ENCODE measurements at places on chromosomes 1 and 21.
A peak's percentile ranks its signal among the peaks of the same experiment; 100 is the strongest.

DNA sequence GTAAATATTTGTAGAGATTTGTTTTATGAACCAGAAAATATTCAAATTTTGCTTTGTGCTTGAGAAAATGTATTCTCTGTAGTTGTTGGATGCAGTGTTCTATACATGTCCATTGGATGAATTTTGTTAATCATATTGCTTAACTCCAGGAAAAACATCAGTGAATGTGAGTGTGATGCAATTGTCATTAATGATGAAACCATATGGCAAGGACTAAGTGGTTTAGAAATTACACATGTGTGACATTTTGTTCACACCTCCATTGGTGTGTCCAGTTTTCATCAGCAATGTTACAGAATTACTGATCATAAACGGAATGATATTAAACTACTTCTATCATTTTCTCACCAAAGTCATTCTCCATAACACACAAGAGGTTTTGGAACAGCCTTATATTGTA lies 151.8 kb upstream of the ST6GALNAC5 start:
- no peak for DNase-seq

DNA sequence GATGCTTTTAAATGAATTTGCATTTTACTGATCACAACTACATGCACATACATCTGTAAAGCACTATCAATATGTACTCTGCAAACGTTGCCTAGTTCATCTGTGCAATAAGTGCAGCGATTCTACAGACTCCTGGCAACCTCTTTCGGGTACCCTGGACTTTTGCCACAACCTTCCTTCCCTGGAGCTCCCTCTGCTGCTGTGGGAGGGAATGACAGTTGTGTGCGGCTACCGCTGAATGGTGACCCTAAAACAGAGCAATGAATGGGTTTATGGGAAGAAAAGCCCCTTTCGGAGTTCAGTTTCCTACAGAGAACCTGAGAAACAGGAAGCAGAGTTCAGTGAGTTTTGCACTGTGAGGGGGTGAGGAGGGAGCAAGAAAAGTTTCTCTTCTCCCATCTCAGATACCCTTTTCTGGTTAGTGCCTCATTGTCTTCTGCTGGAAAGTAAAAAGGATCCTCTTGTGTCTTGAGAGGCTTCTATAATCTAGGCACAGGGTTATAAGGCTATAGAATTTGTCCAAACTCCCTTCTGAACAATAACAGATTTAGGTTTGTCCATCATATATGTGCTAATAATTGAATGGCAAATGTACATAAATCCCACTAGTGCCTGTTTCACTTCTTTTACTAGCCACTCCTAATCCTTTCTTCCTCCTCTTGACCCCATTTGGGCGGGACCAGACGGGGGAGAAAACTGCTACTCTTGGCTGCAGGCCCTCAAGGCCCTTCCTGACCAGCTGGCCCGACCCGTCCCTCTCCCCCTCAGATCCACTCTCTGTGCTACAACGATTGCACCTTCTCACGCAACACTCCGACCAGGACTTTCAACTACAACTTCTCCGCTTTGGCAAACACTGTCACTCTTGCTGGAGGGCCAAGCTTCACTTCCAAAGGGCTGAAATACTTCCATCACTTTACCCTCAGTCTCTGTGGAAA lies 19.8 kb upstream of the SARS1 start:
- no peak for DNase-seq

DNA sequence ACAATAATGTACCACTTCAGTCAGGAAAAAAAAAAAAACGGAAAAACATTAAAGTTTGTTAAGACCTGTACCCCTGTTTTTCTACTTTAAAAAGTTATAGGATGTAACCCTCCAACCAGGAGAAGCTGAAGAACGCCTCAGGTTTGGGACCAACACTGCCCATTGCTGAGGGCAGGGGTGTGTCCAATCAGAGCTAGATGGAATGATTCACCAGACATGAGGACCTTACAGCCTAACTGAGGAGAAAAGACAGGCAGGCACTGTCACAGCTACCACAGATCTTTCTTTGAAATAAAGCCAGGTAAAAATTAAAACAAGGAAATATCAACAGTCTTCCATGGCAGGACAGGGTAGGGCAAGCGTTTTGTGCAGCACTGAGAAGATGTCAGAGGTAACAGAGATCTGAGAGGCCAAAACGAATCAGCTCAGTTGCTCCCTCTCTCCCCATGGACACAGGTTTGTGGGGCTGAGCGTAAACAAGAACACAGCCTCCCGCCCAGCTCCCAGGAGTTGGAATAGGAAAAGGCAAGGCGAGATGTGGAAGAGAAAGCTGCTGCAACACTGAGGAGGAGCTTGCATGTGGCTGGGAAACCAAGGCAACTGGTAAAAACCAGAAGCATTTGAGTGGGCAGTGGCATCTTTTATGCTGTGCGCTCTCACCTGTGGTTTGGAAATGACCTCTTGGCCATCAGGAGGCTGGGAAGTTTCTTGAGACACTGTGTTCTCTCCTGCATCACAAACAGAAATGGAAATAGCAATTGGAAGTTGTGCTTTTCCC lies 34.0 kb downstream of the SEC16B start:
- DNase-seq, result no peak

GRCh38 chr1:152906023-152906565 lies 2.3 kb upstream of the IVL start:
- DNase-seq, result peak; percentile 97

- DNase-seq, result no peak
These were observed 295.3 kb downstream of the PTPRU start for GRCh38 chr1:29531596-29531995.

- DNase-seq, result no peak
These were observed 364 bp downstream of the GOLPH3L start for GRCh38 chr1:150696590-150696989.

GRCh38 chr1:234925440-234926263 lies 203.0 kb downstream of the TOMM20 start:
- peak; percentile 87 for DNase-seq

DNA sequence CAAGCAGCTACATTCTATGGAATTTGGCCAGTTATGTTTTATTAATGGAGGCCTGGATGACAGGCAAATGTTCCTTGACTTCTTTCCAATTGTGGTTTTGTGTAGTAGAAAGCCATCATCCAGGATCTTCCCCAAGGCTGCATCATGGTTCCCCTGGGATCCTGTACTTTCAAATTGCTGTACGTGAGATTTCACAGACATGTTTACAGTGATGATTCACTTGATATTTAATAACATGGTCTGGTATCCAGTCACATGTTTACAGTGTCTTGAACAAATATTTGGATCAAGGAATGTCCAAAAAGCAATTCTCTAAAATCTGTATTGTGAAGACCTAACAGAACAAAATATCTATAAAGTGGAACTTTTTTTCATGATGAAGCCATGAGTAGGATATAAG lies 68.3 kb upstream of the ST6GALNAC3 start:
- no peak for DNase-seq

- DNase-seq, result peak; percentile 68
These were observed 383.8 kb downstream of the LMO4 start for GRCh38 chr1:87712261-87713010.

GRCh38 chr1:147496044-147496443 lies 45.3 kb upstream of the BCL9 start:
- no peak for DNase-seq

DNA sequence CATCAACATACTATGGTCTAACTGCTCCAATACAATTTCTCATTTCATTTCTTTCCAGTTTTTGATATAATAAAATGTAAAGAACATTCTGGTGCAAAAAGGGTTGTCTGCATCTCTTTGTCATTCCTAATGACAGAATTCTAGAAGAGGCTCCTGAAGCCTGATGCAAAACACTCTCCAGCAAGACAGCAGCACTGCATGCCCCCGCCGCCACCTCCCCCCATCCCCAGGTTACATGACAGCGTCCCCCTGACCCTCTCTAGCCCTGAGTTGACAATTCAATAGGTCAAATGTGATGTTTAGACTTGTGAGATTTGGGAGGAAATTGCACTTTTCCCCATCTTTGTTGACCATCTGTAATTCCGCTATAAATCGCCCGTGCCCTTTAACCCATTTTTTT lies 64.6 kb upstream of the C1orf21 start:
- DNase-seq, result no peak

GRCh38 chr21:39094087-39094780 lies 89.0 kb downstream of the PSMG1 start:
- no peak for DNase-seq

GRCh38 chr21:45192332-45192731 lies 95.4 kb downstream of the POFUT2 start:
- DNase-seq, result no peak

DNA sequence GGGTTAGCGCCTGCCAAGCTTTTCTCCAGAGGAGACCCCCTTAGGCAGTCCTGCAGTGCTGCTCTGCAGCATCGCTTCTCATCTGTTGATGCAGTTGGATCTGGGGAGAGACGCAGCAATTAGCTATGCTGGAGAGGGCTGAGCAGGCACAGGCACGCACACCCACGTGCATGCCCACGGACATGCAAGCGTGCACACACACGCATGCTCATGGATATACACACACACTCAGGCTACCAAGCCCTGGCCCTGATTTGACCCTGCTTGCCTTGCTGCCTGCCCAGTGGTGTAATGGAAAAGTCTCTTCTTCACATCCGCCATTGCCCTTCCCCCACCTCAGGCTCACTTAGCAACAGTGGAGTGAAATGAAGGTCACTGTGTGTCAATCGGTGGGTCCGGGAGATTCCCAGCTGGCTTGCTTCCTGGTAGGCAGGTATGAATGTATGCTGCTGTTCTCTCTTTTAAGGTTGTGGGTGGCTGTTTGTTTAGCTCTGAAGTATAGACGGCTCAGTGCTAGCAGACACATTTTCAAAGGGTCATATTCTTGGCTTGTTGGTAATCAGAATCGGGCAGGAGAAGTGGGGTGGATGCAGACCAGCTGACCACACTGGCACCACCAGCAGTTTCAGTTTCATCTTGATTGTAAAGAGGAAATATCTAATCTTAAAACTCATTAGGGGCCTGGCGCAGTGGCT lies 9.5 kb downstream of the ATP1B1 start:
- DNase-seq, result peak; percentile 77

GRCh38 chr1:44038876-44039657 lies 7.8 kb upstream of the SLC6A9 start:
- DNase-seq, result peak; percentile 79

DNA sequence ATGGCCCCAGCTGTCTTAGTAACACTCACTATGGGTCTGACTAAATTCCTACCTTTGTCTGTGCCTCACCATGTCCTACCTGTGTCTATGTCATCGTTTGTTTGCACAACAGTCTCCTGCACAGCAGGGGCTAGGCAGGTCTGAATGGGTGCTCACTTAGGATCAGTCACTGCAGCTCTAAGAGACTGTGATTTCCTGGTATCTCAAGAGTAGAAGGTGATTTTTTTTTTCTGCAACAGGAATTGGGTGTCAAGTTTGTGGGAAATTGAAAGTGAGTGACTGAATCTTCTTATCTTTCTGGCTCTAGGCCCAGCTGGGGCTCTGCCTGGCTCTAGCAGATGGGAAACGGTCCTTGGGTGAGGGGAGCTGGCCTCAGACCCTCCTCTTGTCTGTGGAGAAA lies 46.4 kb upstream of the TRABD2B start:
- peak; percentile 30 for DNase-seq

DNA sequence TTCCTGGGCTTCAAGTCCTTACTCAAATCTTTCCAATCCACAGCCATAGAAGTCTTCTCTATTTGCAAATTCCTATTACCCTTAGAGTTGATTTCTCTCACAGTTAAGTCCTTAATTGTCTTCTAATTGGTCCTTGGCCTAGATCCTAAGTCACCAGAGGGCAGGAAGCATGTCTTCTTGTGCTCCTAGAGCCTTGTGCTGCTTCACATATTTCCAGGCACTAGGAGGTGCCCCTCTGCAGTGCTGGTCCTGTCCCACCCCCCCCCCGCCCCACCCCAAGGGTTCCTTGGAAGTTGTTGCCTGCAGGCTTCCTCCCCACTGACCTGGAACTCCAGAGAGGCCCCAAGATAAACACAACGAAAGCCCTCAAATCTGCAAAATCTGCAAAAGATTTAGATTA lies 28.1 kb upstream of the TARBP1 start:
- no peak for DNase-seq

- no peak for DNase-seq
These were observed 153.2 kb downstream of the LRIG2 start for GRCh38 chr1:113226148-113226547.

DNA sequence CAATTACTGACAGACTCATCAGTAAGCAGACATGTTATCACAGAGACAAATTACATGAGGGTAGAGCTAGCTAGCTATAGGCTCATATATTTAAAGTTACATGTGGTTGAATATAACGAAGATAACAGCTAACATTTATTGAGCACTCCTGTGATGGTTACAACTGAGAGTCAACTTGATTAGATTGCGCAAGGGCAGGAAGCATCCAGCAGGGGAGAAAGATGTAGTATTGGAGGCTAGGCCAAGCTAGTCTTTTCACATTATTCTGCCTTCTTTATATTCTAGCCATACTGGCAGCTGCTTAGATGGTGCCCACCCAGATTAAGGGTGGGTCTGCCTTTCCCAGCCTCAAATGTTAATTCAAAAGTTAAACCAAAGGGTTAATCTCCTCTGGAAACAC lies 37.1 kb downstream of the PIGK start:
- DNase-seq, result no peak

- no peak for DNase-seq
These were observed 13.5 kb downstream of the MORN1 start for GRCh38 chr1:2377751-2378440.

DNA sequence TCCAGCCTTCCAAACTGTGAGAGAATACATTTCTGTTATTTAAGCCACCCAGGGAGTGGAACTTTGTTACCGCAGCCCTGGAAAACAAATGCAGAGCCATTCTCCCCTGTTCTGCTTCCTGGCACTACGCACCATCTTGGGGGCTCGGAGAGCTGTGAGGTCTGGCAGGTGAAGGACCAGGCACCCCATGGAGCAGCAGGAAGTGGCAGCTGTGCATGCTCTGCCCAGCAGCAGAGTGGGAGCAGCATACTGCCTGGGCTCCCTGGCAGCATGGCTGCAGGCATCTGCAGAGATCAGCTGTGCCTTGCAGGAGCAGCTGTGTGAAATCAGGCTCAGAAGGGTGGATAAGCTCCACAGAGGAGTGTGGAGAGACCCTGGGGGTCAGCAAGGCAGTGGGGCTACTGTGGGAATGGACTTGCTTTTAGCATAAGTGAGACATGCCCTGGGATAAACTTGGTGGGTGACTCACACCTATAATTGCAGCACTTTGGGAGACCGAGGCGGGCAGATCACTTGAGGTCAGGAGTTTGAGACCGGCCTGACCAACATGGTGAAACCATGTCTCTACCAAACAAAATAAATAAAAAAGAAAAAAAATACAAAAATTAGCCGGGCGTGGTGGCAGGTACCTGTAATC lies 17.7 kb upstream of the ZSCAN20 start:
- no peak for DNase-seq

GRCh38 chr1:210264496-210265380 lies 32.1 kb downstream of the SERTAD4 start:
- DNase-seq, result peak; percentile 5

DNA sequence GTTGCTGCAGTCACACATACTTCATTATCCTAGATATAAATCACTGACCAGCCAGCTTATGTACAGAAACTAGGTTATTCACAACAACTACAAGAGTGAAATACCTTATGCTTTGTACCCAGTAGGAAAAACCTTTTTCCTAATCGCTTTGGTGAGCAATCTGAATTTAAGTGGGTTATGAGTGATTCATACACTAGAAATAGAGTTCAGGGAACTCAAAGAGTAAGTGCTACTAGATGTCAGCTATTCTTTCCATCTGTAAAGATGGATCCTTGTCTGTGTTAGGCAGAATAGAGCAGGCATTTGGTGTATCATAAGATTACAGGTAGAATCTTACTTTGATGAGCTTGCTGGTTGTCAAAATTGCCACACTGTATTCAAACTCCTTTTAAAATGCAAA lies 101.9 kb downstream of the ZNF644 start:
- no peak for DNase-seq

All from NCI-H226 (cell line).